Uterine smooth muscle cell (primary cell): ENCODE measurements at places on chromosomes 1 and 21. TPM values are rescaled to one million over a fixed set of nuclear protein-coding genes. Genes with fewer than 3 reads are reported as not detected.

Gene SKI
- 19.9 and 21.7 TPM in 2 replicates for total RNA-seq

Gene SFT2D2
- total RNA-seq, result 41.5 and 41.6 TPM in 2 replicates

Gene PRR9
- 0.12 and 1.2 TPM in 2 replicates for total RNA-seq

Gene OR2M7
- total RNA-seq, result not detected in 2 replicates

Gene SPRR2E
- total RNA-seq, result not detected in 2 replicates

Gene OVAAL
- total RNA-seq, result not detected in 2 replicates

Gene TDRD5
- total RNA-seq, result under 0.01 TPM in 1 of 2 replicates, not detected in the other

Gene LEFTY2
- under 0.01 TPM in 1 of 2 replicates, not detected in the other for total RNA-seq

Gene TOMM20
- 94.8 and 102 TPM in 2 replicates for total RNA-seq

Gene BEST4
- 0.11 TPM in 1 of 2 replicates, not detected in the other for total RNA-seq

Gene OR2T12
- total RNA-seq, result not detected in 2 replicates

Gene KRTAP11-1
- total RNA-seq, result not detected in 2 replicates

Gene C1orf141
- not detected in 2 replicates for total RNA-seq

Gene CELA2A
- not detected in 2 replicates for total RNA-seq

Gene SLC44A5
- 0.22 and 0.25 TPM in 2 replicates for total RNA-seq

Gene PGLYRP3
- not detected in 2 replicates for total RNA-seq

Gene ASCL5
- not detected in 2 replicates for total RNA-seq

Gene RPTN
- total RNA-seq, result not detected in 2 replicates
